ENCODE measurements at places on chromosomes 2 and 18.

DNA sequence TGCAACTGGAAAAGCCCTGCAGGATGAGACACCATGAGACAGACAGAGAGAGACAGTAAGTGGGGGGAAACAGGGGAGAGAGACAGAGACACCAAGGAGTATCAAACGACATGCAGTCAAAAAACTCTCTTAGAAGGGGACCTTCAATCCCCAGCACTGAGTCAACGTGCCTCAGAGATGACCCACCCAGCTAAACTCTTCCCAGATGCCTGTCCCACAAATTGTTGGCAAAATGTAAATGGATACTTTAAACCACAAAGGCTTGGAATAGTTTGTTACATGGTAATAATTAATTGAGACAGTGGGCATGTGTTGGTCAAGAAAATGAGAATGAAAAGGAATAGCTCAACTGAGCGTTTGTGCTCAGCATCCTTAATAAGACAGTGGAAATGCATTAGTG, 98.3 kb downstream of the GRB14 start:
- DNase-seq = no peak

GRCh38 chr2:9150906-9151305, 55.7 kb upstream of the ASAP2 start:
- DNase-seq = no peak

- no peak for DNase-seq
Measured at GRCh38 chr2:200212862-200213425, 93.5 kb upstream of the SPATS2L start.

DNA sequence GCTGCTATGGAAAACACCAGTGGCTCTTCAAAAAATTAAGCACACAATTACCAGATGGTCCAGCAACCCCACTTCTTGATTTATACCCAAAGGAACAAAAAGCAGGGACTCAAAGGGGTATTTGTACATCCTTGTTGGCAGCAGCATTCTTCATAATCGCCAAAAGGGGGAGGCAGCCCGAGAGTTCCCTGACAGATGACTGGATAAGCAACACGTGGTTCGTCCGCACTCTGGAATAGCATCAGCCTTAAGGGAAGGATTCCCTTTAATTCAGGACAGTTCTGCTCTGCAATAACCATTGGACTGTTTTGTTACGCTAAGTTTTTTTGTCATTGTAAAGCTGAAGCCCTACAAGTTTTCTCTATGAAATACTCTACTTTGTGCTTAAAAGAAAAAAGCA, 76.7 kb upstream of the TWIST2 start:
- DNase-seq = no peak

DNA sequence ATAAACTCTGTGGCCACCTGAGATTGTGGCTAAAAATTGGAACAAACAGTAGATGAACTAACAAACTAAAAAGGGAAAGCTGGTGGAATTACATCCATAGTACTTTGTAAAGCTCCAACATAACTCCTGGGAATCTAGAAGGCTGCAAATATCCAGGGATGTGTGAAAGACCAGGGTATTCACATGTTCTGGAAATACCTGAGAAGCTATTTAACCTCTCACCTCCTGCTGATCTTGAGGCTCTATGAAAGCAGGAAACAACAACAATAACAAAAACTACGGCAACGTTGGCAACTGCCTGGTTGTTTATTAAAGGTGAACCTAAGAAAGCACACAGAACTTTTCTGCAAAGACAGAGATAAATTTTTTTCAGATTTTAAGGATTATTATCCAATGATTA, 171.3 kb downstream of the CCDC178 start:
- DNase-seq = no peak

DNA sequence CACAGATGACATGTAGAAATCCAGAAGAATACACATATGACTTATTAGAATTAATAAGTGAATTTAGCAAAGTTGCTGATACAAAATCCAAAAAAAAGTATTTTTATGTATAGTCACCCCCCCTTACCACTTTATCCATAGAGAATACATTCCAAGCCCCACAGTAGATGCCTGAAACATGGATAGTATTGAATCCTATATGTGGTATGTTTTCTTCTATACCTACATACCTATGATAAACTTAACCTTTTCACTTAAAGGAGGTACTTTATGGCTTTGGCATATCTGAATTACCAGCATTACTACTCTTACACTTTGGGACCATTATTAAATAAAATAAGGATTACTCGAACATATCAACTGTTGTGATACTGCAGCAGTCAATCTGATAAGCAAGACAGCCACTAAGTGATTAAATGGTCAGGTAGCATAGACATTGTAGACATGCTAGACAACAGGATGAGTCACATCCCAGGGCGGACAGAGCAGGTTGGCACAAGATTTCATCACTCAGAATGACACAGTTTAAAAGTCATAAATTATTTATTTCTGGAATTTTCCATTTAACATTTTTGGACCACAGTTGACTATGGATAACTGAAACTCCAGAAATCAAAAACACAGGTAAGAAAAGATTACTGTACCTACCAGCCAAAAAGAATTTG, 208.2 kb upstream of the CHAC2 start:
- no peak for DNase-seq

DNA sequence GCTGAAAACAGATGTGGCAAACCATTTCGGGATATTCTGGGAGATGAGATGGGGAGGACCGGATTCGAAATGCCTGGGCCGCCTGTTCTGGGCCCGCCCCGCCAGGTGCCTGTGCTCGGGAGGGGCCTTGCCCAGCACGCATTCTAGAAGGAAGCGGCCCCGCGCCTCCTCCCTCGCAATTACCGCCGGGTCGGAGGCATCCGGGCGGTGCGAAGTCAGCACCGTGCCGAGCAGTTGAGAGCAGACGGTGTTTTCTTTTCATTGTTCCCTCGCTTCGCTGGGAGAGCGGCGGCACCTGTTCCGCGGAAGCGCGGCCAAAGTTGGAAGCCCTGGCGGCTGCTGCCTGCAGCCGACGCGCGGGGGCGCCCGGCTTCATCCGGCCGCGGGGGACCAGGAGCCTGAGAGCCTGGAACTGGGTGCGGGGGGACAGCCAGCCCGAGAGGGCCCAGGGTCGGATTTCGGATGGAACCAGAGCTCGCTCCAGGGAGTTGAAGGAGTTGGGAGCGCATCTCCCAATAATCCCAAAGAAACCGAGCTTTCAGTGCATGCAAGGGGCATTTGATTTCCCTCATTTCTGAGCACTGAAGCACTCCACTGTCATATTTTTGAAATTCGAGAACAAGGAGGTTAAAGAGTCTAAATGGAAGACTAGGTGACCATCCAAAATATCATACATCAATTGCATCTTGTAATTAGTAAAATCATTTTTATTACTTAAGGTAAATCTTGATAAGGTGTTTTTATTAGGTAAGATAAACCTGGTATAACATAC, 241.8 kb upstream of the RAB12 start:
- DNase-seq = no peak

- DNase-seq = no peak
Measured at GRCh38 chr2:239903210-239903609, 121.9 kb downstream of the NDUFA10 start.

DNA sequence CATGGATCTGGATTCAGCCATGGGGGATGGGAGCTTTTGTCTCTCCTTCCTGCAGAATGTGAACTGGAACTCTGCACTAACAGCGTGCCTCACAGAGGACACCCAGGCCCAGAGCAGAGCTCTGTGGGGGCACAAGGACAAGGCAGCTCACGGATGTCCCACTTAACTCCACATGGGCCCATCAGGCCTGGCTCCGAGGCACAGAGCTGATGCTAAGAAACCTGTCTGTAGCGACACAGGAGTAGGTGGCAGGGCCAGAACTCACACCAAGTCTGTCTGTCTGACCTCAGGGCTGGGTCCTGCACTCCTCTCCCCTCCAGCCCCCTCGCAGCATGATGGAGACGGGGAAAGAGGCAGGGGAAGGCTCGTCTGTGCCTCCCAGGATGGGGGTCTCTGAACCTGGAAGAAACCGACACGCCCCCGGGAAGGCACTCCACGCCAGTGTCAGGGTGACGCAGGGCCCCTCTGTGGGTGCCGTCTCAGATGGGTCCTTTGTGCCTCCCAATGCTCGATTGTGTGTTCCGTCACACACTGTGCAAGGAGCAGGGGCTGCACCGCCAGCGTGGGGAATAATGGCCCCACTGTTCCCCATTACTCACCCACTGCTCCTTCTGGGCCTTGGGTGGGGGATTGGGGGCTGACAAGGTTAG, 36.6 kb downstream of the FAM178B start:
- no peak for DNase-seq

GRCh38 chr18:5720132-5720531, 175.2 kb downstream of the TMEM200C start:
- DNase-seq = no peak

GRCh38 chr2:95041824-95042442, 16.4 kb downstream of the MAL start:
- no peak for DNase-seq

DNA sequence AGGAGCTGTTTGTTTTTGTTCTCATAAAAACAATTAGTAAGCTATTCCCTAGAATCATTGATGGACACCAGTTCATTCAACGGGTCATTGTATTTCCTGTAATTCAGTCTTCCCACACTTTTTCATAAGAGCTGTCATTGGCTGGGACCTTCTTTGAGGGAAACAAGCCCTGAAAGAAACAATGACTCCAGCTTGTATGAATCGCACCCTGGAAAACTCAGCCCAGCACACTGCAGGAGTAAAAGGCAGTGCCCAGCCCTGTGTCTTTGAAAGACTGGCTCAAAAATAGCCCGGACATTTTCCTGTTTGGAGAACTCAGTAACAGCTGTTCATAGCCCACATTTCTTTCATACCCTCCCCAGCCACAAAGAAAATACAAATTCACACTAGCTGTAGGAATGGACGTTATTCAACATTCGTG, 81.5 kb downstream of the NCKAP5 start:
- no peak for DNase-seq

DNA sequence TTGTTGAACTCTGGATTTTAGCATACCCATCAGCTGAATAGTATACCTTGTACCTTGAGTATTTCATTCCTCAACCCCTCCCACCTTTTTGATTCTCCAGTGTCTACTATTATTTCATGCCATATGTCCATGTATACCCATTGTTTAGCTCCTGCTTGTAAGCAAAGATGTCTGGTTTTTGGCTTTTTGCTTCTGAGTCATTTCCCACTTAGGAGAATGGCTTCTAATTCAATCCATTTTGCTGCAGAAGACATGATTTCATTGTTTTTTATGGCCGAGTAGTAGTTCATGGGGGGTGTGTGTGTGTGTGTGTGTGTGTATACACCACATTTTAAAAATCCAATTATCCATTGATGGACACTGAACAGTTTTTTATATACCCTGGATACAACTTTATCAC, 24.3 kb upstream of the MOCOS start:
- DNase-seq = no peak

- DNase-seq = no peak
Measured at GRCh38 chr18:22210311-22210754, 40.9 kb downstream of the GATA6 start.

DNA sequence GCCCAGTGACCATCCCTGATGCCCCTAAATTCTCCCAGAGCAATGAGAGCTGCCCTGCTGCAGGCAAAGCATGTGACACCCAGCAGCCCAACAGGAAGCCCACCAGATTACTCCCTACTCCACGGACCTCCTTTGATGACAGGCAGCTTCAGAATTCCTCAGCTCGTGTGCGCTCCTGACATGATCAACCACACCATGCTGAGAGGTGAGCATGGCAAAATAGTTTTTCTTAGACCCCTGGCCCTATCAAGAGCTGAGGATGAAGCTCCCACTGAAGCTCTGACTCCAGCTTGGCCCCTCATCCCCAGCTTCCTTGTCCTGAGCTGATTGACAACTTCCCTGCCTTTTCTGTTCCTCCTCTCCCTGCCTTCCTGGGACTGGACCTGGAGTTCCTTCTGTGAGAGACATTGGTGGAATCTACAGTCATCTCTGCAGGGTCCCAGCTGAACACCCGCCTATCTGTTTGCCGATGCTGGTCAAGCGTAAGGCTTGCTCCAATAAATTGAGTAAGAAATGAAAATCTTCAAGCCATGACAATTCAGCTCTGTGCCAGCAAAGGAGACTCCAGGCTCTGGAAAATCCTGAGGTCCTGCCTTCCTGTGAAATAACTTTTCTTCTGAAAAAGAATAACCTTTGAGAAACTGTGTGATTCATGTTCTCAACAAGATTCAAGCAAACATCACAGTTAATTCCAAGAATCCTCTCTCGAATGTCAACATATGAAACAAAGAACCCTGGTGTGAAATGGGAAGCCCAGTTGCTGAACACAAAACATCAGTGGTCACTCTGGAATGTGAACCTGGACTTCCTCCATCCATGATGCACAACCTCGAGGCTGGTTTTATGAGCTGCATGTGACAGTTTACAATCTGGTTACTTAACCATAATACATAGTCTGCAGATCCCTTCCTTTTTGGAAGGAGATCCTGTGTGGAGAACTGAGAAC, 201.1 kb downstream of the SPP2 start:
- DNase-seq = peak; percentile 73

DNA sequence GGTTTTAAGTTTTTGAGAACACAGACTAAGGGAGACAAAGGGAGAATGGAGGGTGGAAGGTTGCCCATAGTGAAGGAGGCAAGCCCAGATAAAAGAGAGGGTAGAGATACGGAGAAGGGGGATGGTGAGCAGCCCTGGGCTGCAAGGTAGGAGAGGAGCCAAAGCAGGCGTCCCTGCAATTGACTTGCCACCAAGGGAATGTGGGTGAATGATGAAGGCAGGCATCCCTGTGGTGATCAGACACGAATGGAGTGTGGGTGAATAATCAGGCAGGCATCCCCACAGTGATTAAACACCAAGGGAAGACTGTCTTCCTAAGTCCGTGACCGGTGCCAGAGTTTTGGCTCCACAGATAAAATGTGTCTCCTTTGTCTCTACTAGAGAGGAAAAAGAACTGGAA, 16.5 kb upstream of the ALPK2 start:
- DNase-seq = no peak

- DNase-seq = peak; percentile 82
Measured at GRCh38 chr18:25230658-25231326, 121.2 kb downstream of the ZNF521 start.

GRCh38 chr2:193523662-193524061, 1328.9 kb upstream of the TMEFF2 start:
- no peak for DNase-seq

DNA sequence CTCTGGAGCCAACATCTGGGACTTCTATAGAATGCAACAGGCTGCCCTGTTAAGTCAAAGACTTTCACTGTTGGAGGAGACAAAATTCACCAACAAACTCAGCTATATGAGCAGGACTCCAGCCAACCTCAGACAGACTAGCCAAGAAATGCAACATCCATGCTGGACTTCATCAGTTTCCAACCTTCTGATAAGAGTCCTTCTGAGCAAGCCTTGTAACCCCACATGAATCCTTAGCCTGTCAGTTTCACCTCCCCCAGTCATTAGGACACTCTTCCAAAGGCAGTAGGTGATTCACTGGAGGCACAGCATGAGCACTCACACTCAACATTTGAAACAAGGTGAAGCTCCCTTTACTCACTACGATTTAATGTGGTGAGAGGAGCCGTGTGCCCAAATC, 5.8 kb downstream of the TBC1D8 start:
- DNase-seq = no peak

DNA sequence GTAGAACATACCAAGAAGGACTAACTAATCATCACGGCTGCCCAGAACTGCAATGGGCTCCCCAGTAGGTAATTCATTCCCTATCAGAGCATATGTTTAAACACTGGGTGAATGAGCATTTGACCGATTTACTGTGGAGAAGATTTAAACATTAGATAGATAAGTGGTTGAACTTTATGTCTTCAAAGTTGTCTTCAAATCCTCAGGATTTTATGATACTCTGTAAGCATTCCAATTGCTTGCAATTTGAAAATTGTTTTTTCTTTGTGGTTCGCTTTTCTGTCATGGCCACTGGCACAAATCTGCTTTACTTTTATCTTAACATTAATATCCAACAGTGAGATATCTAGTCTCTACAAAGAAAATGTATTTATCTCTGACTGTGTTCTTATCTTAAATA, 37.7 kb upstream of the MMADHC start:
- no peak for DNase-seq

- DNase-seq = no peak
Measured at GRCh38 chr2:233768076-233768475, 8.0 kb downstream of the UGT1A1 start.

All from tibial nerve (tissue), 4 donors.